ENCODE measurements at places on chromosomes 7 and 10. TPM values are rescaled to one million over a fixed set of nuclear protein-coding genes. Genes with fewer than 3 reads are reported as not detected.
A peak's percentile ranks its signal among the peaks of the same experiment; 100 is the strongest.

DNA sequence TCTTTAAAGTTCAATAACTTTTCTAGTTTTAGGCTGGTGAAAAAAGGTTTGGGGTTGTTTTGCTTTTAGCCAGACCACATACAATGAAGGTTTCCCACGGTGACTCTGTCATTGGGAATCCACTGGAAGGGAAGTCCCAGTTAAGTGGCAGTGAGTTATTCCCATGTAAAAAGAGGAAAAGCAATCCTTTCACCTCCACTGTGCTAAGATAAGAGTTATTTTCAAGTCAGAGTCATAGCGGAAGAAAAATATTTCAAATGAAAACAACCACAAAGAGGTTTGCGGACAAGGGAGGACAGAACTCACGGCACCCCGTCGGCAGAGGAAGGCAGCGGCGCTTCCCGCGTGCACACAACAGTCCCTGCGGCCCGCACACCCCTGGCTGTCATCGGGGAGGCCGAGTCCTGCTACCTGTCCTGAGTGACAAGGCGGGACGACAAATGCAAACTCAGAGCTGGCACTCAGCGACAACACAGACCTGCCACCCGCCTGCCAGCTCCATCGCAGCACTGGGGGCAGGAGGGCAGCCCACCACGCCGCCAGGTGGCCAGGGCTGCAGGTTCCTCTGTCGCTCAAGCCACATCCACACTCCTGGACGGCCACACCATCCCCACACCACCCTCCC is 9.3 kb upstream of the PAPOLB start:
- DNase-seq: no peak

- no peak for DNase-seq
Observed at GRCh38 chr7:98703916-98704315, 86.8 kb downstream of the NPTX2 start.

- DNase-seq: no peak
Observed at GRCh38 chr7:48317360-48317759, 146.1 kb downstream of the ABCA13 start.

DNA sequence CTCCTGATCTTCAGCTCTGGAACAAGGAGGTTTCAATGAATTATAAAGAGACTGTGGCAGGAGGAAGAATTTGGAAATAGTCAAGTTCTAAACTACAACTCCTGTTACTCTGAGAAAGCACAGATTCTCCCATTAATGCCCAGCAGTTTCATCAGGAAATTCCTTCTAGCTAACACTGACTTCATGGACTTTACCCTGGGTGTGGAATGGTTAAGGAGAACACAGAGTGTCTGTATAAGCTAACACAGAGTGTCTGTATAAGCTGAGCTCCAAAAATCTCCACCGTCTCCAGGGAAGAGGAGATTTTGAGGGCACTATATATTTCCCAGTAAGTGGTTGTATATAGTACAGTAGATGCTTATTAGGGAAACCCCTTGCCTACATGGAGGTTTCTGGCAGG is 675.5 kb downstream of the XPNPEP1 start:
- no peak for DNase-seq

- DNase-seq: no peak
Observed at GRCh38 chr7:93516834-93517233, 57.7 kb downstream of the CALCR start.

- DNase-seq: no peak
Observed at GRCh38 chr7:48285373-48285772, 114.1 kb downstream of the ABCA13 start.

DNA sequence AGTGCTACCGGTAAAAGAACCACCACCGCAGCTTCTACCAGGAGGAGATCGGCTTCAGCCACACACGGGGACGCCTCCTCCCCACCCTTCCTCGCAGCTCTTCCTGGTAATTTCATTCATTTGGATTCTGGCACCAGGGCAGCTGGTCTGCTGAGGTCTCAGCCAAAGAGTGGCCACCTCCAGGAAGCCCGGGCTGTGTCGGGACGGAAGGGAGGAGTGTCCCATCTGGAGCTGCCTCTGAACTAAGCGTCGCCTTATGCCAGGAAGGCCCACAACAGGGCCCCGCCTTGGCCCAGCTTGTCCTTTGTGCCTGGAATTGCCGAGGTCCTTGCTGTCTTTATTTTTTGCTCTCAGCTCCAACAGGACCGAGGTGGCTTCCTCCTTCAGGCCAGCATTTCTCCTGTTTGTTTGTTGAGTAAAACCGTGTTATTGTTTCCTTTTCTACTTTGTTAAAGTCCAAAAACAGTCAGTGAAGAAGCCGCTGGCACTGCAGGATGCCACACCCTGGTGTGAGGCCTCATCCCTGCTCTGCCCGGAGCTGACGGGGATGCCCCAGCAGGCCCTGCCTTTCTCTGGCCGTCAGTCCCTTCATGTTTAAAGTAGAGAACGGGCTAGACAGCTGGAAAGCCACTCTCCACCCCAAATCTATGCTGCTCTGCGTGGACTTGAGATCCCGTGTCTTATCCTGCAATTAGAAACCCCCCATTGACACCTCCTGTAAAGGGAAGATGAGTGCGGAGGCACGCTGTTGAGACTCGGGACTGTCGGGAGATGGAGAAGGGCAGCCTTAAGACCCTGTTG is 24.5 kb upstream of the TTYH3 start:
- DNase-seq: no peak

- DNase-seq: no peak
Observed at GRCh38 chr7:32036557-32036956, 33.6 kb downstream of the PDE1C start.

GRCh38 chr7:159103382-159104187 is 41.1 kb downstream of the VIPR2 start:
- DNase-seq: no peak

DNA sequence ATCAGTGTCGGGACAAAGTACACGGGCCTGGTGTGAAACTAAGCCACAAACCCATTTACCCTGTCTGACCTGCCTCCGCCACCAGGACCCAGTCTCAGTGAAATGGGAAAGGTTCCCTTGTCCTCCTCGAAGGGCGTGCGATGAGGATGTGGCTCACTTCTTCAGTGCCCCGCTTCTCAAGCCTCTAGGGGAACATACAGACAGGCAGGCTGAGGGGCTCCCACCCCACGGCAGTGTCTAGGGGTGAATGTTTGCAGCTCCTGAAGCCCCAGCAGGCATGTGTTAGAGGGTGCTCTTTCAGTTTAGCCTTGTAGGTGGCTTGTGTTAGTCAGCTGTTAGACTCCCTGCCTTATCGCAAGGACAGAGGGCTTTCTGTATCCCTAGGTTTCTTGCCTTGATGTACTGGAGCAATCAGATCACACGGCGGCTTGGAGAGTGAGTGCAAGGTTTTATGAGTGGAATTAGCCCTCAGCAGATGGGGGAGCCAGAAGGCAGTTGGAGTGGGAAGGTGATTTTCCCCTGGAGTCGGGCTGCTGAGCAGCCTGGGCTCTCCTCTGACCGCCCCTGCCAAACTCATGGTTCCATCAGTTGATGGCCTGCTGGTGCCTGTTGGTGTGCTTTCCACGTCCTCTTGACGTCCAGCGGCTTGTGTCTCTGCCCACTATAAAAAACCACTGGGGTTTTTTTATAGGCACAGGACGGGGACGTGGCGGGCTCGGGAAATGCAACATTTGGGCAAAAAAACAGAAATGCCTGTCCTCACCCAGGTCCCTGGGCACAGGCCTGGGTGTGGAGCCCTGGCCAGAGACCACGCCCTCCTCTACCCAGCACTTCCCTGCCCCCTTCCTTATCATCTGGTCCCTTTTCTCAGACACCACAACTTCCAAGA is 759 bp downstream of the NUDT1 start:
- DNase-seq: peak; percentile 45

DNA sequence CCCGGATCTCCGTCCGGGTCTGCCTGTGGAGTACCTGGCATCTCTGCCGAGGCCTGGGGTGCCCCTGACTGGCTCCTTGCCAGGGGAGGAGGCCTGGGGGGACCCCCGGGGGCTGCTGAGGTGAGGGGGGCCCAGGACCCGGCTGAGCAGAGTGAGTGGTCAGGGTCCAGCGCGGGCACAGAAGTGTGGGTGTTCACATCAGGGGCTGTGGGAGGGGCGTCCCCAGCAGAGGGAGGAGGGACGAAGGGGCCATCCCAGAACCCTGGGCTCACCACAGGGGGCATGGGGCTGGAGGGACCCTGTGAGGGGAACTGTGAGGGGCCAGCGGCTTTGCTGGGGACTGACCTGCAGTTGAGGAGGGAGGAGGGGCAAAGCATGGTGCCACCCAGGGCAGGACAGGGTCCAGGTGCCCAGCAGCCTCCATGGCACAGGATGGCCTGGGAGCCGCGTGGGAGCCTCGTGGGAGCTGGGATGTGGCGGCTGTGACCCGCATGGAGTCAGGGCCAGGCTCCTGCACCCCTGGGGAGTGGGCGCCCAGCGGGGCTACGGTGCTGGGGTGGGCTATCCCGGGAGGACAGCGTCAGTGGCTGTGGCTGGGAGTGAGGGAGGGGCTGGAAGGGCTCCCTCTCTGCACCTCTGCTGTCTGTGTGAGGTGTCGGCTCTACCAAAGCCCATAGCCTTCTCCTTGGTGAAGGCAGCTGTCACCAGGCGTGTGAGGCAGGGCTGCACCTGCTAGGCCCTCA is 91.2 kb downstream of the DNAJB6 start:
- DNase-seq: no peak

- no peak for DNase-seq
Observed at GRCh38 chr10:105679781-105680180, 1038.7 kb downstream of the SORCS3 start.

DNA sequence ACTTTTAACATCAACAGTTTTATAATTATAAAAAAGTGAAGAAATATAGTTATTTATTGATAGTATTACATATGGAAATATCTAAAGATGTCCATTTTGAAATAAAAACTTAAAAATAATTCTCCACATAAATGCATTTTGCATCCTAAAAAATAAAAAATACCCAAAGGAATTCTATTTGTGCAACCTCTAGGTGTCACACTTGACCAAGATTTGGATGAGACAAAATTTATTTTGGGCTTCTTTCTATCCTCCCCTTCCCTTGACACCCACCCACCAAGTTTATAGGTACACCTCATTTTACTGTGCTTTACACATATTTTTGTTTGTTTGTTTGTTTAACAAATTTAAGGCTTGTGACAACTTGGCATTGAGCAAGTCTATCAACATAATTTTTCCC is 3.3 kb upstream of the THSD7A start:
- no peak for DNase-seq

DNA sequence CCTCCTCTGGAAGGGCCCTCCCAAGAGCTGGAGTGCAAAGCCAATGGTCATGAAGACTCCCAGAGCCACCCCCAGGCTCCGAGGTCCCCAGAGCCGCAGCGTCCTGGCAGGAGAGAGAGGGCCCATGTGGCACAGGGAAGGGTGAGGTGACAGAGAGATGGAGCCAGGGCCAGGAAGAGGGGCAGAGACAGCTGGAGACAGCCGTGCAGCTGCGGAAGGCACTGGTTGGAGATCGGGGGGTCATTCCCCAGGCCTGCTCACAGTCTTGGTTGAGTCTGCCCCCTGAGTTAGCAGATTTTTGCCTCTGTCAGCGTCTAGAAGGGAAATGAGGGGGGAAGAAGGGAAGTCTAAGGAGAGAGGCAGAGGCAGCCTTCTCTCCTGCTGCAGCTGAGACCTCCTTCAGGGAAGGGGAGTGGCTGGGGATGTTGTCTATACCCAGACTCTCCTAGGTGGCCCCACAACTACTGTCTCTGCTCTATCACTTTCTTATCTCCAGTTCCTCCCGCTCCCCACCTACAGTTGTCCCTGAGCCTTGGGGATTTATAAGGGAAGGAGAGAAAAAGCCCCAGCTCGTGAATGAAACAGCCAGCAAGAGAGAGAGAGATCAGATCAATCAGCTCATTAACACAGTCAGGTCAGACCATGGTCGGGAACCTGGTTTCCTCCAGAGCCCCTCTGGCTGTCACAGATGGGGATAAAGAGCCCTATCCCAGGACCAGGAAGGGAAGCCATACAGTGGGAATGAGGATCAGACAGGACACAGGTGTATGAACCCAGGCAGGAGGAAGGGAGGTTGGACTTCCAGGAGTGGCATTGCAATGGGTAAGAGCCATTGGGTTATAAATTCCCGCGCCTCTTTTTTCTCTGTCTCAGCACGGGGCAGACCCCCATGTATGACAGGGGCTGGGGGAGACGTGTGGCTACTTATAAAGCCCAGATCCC is 1.2 kb downstream of the GAL3ST4 start:
- DNase-seq: peak; percentile 52

- no peak for DNase-seq
Observed at GRCh38 chr10:114635101-114635500, 23.0 kb downstream of the ABLIM1 start.

DNA sequence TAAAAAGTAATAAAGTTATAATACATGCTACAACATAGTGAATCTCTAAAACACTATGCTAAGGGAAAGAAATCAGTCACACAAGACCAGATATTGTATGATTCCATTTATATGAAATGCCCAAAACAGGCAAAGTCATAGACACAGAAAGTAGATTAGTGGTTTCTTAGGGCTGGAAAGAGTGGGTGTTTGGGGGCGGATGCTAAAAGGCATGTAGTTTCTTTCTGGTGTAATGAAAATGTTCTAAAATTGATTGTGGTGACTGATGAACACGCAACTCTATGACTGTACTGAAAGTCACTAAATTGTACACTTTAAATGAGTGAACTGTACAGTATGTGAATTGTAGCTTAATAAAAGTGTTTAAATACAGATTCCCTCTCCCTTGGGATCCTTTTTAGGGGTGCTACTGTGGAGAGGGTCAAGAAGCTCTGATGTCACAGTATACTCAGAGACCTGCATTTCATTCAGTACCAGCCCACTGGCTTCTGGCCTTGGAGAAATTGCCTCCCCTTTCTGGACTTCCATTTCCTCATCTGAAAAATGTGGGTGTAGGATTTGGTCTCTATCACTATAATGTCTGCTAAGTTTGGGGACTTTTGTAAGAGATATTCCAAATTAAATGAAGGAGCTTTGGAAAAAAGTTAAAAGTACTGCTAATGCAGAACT is 46.4 kb downstream of the AOAH start:
- no peak for DNase-seq

Gene CFAP43
- total RNA-seq: not detected

Gene HKDC1
- 0.08 TPM for total RNA-seq

Gene ZNF735
- not detected for total RNA-seq

Gene ASB4
- total RNA-seq: 0.08 TPM

Gene TSPAN13
- total RNA-seq: 2.2 TPM

Gene CEP55
- total RNA-seq: 43.2 TPM

Gene EFCAB10
- 0.06 TPM for total RNA-seq

Measured in SJCRH30 (cell line).